ENCODE measurements at places on chromosomes 6 and 20.

DNA sequence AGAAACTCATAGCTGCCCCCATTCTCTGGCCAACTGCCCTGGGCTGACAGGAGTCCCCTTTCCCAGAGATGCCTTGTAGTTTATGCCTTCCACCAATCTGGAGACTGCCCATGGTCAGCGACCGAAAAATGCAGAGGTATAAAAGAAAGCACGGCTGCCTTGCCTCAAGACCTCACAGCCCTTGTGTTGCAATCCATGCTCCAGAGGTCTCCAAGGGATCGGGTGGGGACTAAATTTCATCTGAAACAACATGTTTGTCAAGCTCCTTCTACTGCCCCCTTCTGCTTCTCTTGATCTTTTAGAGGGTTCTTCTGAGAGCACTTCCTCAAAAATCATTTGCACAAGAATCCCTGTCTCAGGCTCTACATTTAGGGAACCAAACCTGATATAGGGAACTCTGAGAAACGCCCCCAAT is 128.8 kb downstream of the PLCB1 start:
- DNase-seq: no peak

GRCh38 chr6:110800839-110801196 is 14.5 kb downstream of the CDK19 start:
- no peak for DNase-seq

DNA sequence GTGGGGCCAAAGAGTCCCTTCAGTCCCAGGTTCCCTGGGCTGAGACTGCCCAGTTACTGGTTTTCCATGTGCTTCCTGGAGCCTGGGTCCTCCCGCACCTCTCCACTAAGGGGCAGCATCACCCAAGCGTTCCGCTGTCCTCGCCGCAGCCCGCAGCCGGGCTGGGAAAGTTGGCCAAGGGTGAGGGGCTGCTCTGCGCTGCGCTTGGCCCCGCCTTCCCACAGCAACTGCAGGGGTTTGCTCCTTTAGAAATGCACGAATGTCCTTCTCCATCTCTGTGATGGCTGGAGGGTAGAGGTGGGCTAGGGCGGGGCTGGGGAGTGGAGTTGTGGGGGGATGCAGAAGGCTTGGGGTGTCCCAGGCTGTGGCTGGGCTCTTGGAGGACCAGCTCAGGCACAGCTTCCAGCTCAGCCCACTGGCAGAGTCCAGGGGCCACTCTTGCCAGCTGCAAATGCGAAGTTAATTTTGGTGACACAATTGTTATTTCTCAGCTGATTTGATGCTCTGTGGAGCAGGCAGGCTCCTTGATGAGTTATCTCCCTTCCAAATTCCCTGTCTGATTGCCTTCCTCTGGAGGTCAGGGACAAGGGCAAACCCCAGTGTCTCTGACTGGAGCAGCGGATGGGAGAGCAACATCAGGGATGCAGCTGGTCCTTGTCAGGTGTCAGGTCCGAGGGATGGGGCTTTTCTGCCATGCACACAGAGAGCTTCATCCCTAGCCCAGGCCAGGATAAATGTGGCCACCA is 63.2 kb downstream of the NOL4L start:
- DNase-seq: peak; percentile 74

DNA sequence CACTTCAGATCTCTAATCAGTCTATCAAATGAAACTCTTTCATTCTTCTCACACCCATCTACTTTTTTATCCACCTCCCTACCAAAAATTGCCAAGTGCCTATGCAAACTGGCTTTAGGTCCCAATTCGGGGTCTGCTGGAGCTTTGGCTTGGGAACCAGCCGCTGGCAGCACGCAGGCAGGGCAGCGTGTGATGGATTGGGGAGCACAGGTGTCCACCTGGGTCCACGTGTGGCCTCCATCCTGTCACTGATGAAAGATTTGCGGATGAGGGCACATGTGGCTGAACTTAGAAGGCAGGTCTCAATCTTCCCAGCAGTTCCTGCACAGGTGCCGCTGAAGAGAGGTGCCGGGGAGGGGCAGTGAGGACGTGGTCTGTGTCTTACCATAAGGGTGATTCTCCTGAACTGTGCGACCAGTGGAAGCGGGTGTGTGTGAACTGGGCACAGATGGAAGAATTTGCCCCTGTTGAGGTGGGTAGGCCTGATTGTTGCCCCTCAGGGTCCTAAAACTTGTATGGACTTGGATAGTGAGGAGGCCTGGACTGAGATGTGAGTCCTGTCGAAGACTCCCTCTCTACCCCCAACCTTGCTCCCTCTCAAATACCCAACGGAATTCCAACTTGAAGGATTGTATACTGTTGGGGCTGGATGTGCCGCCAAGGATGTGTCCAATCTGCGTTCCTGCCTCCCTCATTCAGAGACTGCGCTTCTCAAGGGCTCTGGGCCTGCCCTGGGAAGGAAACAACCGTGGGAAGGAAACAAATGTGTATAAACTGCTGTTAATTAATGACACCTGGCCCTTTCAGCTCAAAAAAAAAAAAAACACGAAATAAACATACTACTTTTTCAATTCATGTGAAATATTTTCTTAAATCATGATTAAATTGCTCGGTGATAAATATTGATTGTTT is 18.4 kb upstream of the RAET1L start:
- no peak for DNase-seq
